Glutamatergic neuron (in vitro differentiated cells): ENCODE measurements at places on chromosomes 1 and 21. TPM values are rescaled to one million over a fixed set of nuclear protein-coding genes. Genes with fewer than 3 reads are reported as not detected.

DNA sequence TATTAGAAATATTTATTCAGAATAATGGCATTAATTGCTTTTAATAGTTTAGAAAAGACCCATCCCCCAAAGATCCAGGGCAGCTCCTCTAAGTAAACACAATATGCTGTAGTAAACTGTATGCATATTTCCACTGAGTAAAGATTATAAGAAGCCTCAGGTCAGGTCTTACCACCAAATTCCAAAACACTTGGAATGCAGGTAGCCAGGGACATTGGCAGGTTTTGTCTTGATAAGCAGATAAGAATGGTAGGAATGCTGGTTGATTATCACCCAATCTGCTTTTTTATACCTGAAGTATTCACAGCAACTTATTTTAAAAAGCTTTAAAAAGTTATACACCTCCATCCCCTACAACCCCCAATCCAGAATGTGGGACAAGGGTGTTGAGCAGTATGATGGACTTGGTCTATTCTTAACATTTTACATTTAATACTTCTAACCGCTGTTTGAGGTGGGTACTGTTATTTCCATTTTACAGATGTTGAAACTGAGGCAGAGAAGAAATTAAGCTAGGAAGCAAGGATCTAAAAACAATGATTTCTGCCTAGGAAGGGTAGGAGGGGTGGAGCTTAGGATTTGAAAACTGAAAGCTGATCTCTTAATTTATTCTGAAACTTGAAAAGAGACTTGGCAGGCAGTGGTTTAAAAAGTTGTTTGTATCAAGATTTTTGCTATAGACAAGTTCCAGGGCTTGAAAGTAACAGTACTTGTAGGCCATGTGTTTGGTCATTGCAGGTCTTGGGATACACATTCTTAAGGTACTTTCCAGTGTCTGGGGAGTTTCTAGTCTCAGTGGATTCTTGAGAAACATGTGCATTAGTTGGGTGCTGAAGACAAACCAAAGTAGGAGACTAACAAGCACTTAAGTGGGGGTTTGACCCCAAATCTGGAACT is 15.6 kb upstream of the THEM4 start:
- DNase-seq, result no peak

The AMPD1 gene
- not detected for total RNA-seq

GRCh38 chr1:208520438-208521099 is 276.4 kb upstream of the PLXNA2 start:
- no peak for DNase-seq

DNA sequence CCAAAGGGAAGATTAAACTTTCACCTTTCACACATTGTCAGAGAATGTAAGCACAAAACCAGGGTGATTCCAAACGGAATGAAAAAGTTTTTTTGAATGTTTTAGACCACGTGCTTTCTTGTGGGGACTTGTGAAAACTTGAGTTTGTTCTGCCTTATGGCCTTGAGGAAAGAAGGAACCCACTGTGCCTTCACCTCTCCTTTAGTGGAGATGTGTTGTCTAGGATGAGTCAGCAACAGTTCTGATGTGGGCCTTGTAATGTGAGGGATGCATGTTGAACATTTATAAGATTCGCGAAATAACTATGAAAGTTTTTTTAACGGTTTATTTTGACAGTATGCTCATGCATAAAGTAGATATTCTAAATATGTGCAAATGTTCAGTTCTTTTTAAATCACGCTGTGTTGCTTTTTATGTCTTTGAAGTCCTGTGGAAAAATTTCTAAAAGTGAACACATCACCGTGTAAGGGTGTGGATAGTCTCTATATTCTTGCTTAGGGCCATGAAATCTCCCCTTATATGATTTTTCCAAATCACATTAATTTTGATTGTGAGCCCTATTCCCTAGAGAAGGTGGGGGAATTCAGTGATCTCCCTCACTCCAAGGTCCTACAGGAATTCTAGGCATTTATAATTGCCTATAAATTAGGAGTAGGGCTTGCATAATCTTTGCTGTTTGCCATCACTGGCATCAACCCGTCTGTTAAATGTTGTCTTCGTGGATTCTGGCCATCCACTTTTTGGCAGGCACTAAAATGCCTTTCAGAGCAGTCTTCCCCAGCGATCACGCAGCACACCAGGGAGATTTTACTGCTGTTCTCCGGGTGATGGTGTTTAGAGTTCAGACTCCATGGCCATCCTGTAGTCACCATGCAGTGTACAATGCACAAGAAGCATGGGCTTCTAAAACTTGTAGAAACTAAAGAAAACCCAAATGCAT is 47.4 kb downstream of the PLA2G4A start:
- DNase-seq, result no peak

DNA sequence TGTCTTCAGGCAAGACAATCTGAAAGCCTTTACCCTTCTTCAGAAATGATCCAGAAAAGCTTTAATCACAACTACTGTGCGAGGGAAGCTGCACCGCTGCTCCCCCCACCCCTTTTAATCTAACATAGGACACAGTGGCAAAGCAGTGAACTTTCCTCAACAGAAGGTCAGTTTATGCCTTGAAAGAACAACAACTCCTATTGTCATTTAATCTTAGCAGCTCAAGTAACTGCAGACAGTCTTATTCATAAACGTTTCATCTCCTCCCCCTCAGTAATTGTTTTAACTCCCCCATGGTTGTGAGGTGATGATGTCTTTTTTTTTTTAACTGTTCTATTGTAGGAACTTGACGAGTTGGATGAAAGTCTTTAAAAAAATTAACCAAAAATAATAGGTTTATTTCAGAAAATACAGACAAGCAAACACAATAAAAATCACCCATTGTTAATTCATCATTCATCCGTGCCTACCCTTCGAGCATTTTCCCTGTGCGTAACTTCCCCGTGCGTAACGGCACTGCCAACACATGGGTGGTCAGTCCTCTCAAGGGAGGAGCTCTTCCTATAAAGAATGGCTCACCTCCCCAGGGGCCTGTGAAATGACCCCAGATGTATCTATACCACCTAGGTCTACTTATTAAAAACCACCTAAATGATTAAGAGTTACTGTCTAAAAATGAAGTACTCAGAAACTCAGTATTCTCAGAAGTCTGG is 3.3 kb upstream of the ADAR start:
- DNase-seq, result no peak

The SLC30A2 gene
- total RNA-seq, result not detected

GRCh38 chr1:30745156-30745833 is 12.3 kb downstream of the LAPTM5 start:
- no peak for DNase-seq

- no peak for DNase-seq
Measured at GRCh38 chr1:228542981-228543380, 55.8 kb downstream of the RNF187 start.

The HNRNPR gene
- 189 TPM for total RNA-seq

DNA sequence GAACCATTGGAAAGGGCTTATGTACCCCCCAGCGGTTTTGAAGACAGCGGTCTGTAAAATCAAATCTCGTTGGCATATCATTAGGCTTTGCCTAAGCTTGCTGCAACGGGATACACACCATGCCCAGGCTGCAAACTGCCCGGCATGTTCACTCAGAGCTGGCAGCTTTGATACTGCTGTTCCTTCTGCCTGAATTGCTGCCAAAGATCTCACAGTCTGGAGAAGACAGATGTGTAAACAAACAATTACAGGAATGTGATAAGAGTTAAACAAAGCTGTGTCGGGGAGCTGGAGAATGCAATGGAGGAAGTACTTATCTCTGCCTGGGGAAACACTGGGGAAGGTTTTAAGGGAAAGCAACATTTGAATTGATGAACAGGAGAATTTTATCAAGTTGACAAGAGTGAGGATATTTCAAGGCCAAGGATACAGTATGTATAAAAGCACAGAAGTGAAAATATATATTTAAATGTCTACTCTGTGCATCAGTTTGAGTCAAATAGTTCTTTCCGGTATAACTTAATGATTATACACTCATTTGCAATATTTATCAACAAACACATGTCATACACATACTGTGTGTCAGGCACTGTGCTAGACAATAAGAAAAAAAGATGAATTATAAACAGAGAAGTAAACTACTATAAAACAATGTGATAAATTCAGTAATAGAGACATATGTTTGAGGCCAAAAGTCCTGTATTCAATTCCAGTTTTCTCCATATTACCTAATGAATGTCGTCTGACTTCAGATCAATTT is 29.9 kb downstream of the CHML start:
- DNase-seq, result no peak
